Lung (tissue), 17 donors: ENCODE measurements at places on chromosomes 3 and 15.

GRCh38 chr3:184591789-184592188 lies 30.2 kb downstream of the EPHB3 start:
- no peak for DNase-seq

- DNase-seq: no peak
Measured at GRCh38 chr3:107409365-107409764, 32.1 kb downstream of the CCDC54 start.

GRCh38 chr3:186525369-186526255 lies 18.6 kb downstream of the CRYGS start:
- DNase-seq: no peak

DNA sequence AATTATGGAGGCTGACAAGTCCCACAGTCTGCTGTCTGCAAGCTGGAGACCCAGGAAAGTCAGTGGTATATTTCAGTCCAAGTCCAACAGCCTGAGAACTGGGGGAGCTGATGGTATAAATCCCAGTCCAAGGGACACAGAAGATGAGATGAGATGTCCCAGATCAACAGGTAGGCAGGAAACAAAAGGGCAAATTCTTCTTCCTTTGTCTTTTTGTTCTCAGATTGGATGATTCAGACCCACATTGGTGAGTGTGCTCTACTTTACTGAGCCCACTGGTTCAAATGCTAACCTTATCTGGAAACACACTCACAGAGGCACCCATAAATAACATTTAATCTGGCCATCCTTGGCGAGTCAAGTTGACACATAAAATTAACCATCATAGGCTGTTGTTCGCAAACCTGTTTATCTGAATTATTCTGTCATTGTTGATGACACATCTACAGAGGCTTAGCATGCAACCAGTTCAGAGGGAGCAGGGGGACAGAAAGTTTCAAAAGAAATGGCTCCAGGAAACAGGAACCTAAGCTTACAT lies 62.7 kb upstream of the ITGA11 start:
- DNase-seq: no peak

DNA sequence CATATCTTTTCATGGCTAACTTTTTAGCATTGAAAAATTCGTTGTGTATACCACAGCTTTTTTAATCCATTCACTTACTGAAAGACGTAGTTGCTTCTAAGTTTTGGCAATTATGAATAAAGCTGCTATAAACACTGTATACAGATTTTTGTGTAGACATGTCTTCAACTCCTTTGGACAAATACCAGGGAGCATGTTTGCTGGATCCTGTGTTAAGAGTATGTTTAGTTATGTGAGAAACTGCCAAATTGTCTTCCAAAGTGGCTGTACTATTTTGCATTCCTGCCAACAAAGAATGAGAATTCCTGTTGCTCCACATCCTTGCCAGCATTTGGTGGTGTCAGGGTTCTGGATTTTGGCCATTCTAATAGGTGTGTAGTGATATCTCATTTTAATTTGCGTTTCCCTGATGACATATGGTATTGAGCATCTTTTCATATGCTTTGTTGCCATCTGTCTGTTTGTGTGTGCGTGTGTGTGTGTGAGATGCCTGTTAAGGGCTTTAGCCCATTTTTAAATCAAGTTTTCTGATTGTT lies 87.5 kb downstream of the TNFAIP8L3 start:
- no peak for DNase-seq

DNA sequence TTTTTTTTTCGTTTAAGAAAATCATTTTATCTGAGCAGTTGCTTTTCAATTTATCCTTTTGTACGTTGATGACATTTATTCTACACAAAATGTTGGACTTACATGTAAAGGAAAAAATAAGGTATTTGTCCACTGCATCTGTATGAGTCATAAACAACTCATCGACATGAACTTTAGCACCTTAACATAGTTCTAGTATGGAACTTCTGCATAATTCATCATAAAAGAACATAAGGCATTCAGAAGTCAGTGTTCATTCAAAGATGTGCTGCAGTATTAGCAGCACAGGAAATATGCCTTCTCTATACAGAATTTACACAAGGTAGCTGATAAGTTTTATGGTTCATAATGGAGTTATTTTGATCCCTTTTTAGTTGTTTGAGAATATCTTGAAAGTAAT lies 801.6 kb downstream of the CADM2 start:
- no peak for DNase-seq

DNA sequence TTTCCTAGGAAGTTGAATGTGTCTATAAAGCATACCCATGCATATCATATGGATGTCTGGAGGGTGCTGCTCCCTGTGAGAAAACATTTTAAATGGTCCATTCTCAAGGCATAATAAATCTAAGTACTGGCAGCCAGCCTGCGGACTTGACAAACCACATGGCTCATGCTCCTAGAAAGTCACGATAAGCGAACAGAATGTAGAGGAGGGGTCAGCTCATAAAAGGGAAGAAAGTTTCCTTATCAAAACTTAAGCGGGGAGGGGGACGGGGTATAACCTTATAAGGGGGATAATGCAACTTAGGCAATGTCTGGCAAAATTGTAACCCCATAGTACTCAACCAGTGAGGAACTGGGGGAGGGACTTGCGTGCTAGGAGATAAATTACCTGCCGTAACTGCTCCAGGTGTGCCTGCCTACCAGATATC lies 159.8 kb upstream of the LMCD1 start:
- DNase-seq: peak; percentile 80

- no peak for DNase-seq
Measured at GRCh38 chr3:21421096-21421495, 329.9 kb downstream of the ZNF385D start.

GRCh38 chr3:136617198-136617597 lies 135.0 kb downstream of the STAG1 start:
- no peak for DNase-seq

- DNase-seq: peak; percentile 50
Measured at GRCh38 chr3:41502023-41502422, 302.7 kb downstream of the CTNNB1 start.

GRCh38 chr15:26635105-26635504 lies 137.8 kb downstream of the GABRB3 start:
- no peak for DNase-seq

GRCh38 chr3:43515208-43515917 lies 106.4 kb downstream of the ANO10 start:
- DNase-seq: no peak

- peak; percentile 57 for DNase-seq
Measured at GRCh38 chr3:61679026-61679425, 117.7 kb downstream of the PTPRG start.

DNA sequence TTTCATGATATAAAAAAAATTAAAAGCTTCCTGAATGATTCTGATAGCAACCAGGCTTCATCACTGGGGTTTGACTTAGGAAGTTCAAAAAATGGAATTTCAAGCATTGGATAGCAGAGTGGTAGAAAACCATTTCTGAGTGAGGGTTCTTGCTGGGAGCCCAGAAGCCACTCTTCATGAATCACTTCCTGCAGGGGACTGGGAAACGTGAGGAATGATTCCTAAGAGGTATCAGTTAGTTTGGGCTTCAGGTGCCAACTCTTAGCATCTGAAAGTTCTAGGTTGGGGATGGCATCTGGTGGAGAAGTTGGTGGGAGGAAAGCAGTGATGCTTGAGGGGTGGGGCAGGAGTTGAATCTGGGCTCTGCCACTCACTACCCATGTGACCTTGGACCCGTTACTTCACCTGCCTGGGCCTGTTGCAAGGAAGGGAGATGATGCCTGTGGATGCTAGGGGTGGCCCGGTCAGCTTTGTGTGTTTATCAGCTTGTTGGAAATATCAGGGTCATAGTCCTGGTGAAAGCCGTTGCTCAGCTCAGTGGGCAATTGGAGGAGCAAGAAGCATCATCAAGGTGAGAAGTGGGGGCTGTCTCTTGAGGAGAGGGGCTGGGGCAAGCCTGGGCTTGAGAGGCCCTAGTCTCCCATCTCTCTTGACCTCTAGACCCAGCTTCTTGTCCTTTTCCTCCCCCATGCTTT lies 37.0 kb upstream of the TNFAIP8L3 start:
- no peak for DNase-seq

GRCh38 chr15:96247621-96248305 lies 82.7 kb upstream of the NR2F2 start:
- no peak for DNase-seq

DNA sequence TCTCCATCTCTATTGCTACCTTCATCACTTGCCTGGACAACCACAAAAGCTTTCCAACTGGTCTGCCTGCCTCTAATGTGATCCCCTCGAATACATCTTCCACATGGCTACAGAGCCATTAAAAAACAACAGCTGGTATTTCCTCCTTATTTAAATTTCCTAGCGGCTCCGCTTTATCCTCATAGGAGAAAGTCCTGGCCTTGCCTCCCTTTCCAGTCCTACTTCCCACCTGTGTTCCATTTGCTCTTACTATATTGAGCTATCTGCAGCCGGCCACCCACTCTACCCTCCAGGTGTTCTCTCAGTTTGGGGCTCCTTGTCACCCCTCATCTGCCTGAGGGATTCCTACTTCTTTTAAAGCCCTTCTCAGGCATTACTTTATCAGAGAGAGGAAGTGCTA lies 49.7 kb upstream of the TSPAN3 start:
- no peak for DNase-seq

- no peak for DNase-seq
Measured at GRCh38 chr3:143831994-143832393, 16.3 kb downstream of the SLC9A9 start.

DNA sequence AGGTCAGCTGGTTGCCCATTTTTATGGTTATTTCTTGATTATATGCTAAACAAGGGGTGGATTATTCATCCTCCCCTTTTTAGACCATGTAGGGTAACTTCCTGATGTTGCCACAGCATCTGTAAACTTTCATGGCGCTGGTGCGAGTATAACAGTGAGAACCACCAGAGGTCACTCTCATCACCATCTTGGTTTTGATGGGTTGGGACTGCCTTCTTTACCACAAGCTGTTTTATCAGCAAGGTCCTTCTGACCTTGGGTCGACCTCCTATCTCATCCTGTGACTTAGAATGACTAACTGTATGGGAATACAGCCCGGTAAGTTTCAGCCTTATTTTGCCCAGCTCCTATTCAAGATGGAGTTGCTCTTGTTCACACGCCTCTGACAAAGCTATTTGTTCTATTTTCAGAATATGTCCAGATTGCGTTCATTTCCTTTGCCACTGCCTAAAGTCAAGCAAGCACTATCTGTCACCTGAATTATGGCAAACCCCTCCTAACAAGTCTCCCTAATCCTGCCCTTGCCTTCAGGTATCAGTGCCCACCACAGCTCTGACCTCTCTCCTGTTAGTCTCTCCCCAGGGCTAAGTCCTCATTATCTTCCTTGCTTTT lies 308.5 kb downstream of the ROBO2 start:
- no peak for DNase-seq

DNA sequence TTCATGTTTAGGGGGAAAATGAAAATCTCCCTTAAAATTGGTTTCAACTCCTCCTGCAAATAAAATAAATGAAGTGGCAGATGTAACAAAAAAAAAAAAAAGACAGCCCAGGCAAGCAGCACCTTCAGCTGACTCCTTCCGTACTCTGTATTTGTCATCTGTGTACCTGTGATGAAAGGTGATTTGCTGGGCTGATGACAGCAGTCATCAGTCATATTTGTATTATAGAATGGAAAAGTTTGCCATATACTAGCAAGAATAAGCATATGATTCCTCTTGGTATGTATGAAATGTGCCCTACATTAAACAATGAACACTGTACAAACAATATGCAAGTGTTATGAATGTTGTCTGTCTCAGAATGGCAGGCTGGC lies 44.1 kb upstream of the WWTR1 start:
- DNase-seq: no peak

GRCh38 chr15:98063315-98063714 lies 102.8 kb downstream of the ARRDC4 start:
- DNase-seq: no peak

DNA sequence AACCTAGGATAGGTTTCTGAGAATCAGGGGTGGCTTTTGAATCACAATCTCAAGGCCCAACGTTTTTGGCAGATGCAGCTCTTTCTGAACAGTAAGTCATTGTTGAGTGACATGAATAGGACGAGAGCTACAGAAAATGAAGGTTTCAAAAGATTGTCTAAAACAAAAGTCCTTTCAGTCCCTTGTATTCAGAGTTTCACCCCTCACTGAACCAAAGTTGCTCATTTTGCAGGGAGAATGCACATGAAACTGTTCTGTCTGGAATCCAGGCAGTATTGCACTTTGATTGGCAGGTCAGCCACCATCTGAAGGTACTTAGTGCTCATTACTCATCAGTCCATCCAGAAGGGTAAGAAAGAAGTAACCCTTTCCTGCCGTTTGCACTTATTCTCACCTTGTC lies 24.1 kb upstream of the RASGRP1 start:
- DNase-seq: no peak

DNA sequence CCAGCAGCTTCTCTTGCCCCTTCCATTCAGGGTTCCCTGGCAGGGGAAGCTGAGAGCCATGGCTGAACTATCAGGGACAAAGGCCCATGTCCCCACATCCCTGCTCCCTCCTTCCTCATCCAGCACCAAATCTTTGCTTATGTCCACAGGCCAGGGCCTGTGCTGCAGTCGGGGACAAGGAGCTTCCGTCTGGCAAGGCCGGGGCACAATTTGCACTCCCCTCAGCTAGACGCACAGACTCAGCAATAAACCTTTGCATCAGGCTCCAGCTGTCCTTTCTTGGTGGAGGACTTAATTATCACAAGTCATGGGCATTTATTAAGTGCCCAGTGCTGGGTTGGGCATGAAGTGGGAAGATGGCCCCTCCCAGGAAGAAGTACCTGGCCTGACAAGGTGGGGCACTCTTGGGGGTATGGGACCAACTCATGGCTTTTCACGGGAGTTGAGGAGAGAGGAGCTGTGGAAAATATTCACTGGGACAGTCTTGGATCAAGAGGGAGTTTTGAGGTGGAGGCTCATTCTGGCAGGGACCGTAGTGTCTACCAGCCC lies 4.9 kb downstream of the GNAT1 start:
- DNase-seq: no peak

DNA sequence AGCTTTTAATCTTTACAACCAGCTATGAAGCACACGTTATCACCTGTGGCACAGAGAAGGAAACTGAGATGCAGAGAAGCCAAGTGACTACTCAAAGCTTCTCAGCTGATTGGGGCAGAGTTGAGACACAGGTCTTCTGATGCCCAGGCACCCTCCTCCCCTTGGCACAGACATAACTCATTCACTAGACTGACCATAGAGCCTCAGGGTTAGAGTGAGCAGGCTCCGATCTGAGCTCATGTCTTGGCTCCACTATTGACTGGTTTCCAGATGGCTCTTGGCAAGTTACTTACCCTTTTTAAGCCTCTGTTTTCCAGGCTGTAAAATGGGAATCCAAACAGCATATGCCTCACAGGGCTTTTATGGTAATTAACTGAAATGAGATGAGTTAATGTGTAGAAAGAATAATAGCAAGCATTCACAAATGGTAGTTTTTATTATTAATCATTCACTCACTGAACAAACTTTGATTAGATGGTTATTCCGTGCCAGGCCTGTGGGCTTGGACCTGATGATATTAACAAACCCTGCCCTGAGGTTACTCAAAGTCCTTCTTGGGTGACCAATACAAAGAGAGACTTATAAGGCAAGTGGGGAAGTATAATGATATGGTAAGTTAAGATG lies 184.3 kb downstream of the ANXA2 start:
- no peak for DNase-seq

DNA sequence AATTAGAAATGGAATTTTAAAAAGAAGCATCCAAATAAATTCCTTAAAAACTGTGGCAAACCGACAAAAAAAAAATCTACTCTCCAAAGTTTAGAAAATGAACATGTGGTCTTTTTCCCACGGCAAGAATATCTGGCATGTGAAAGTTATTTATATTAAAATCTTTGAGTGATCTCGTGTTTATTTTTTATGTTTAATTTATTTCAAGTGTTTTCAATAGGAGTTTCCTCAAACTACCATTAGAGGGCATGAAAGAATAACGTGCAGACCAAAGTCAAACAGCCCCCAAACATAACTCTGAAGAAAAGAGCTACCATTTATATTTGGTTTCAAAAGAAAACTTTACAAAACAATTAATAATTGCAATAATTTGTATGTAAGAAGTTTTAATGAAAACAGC lies 286.4 kb downstream of the ZIC4 start:
- DNase-seq: no peak
